Esophagus squamous epithelium (tissue), 5 donors: ENCODE measurements at places on chromosomes 3 and 15. TPM values are rescaled to one million over a fixed set of nuclear protein-coding genes. Genes with fewer than 3 reads are reported as not detected.

DNA sequence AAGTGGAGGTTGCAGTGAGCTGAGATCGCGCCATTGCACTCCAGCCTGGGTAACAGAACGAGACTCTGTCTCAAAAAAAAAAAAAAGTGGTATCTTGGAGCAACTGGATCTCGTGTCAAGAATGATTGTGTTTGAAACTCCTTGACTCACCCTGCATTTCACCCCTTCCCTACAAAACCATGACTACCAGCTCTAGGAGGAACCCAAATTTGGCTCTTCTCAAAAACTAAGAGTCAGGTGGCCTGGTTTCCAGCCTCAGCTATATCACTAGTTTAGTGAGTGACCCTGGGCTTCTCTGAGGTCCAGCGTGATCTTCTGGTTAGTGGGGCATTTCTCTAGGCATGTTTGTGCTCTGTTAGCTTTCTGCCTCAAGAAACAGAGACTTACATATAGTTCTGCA is 222.1 kb downstream of the FAM43A start:
- H3K27me3 ChIP-seq = no peaks in the 10 kb centered on the region
- no peaks in the 10 kb centered on the region for H3K4me1 ChIP-seq
- no peaks in the 10 kb centered on the region for H3K36me3 ChIP-seq
- no peak overlapping the region for H3K4me3 ChIP-seq
- H3K27ac ChIP-seq = no peak overlapping the region

- no peak overlapping the region for H3K27ac ChIP-seq
- no peak overlapping the region for H3K4me3 ChIP-seq
- no peaks in the 10 kb centered on the region for H3K27me3 ChIP-seq
- DNase-seq = no peak
- H3K4me1 ChIP-seq = no peaks in the 10 kb centered on the region
These were observed 269.2 kb downstream of the PDCD6IP start for GRCh38 chr3:34067536-34068051.

GRCh38 chr15:38626443-38627050 is 61.9 kb upstream of the RASGRP1 start:
- H3K27ac ChIP-seq = no peak overlapping the region
- no peaks in the 10 kb centered on the region for H3K36me3 ChIP-seq
- no peak for DNase-seq
- no peaks in the 10 kb centered on the region for H3K4me1 ChIP-seq

- H3K27me3 ChIP-seq = no peaks in the 10 kb centered on the region
- no peak overlapping the region for H3K4me3 ChIP-seq
- no peak overlapping the region for H3K27ac ChIP-seq
- H3K36me3 ChIP-seq = no peaks in the 10 kb centered on the region
These were observed 34.9 kb downstream of the SEMA5B start for GRCh38 chr3:122992676-122993075.

Gene NR1I2
- not detected for total RNA-seq
